Activated gamma-delta T cell treated with Interleukin-2 at 50 U/mL for 16 hours (primary cell): ENCODE measurements at places on chromosomes 16 and 17.

GRCh38 chr17:16371742-16372141 is 9.1 kb upstream of the UBB start:
- DNase-seq: no peak

DNA sequence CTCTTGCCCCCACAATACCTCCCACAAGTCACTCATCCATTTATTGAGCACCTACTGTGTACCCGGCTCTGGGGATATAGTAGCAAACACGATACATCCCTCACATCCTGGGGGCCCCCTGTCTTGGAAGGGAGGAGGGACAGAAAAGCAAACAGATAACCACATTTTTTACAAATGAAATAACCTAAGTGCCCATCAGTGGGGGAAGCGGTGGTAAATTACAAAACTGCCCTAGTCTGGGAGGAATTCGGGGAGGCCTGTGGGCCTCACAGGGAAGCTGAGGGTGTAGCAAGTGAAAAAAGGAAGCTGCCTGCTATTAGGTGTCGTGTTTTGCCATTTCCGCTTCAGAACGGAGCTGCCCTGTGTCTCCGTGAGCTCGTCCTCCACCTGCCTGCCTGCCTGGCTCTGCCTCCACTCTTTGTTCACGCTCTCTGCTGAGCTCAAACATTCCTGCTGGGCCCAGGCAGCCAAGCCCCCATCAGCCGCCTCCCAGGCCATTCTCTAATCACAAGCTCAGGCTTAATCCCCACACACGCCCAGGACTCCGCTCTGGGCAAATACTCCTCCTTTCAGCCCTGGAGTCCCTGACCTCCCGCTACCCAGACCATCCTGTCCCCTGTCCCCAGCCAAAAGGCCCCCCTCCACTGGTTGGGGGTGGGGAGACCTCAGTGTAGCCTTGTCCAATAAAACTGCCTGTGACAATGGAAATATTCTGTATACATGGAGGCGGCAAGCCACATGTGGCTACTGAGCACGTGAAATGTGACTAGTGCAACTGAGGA is 10.2 kb upstream of the SEC14L5 start:
- DNase-seq: no peak

DNA sequence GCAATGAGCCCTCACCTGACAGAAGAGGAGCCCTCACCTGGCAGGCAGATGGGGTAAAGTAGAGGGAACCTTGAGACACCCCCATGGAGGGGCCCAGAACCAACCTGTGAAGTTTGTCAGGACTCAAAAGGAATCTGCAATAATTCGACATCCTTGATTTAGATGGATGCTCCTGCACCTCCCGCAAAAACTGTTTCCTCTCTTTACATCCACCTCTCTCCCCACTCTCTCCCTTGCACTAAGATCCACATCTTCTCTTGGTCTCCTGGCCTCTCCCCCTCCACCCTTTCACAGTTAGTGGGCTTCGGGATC is 34.9 kb upstream of the RBFOX3 start:
- DNase-seq: no peak

DNA sequence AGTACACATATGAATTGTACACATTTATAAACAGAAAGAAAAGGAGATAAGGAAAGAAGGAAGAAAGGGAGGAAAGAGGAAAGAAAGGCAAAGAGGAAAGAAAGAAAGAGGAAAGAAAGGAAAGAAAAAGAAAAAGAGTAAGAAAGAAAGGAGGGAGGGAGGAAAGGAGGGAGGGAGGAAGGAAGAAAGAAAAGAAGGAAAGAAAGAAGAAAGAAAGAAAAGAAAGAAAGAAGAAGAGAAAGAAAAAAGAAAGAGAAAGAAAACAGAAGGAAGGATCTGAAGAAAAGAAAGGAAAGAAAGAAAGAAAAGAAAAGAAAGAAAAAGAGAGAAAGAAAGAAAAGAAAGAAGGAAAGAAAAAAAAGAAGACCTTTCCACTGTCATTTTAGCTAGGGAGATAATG is 571.4 kb upstream of the SALL1 start:
- no peak for DNase-seq

DNA sequence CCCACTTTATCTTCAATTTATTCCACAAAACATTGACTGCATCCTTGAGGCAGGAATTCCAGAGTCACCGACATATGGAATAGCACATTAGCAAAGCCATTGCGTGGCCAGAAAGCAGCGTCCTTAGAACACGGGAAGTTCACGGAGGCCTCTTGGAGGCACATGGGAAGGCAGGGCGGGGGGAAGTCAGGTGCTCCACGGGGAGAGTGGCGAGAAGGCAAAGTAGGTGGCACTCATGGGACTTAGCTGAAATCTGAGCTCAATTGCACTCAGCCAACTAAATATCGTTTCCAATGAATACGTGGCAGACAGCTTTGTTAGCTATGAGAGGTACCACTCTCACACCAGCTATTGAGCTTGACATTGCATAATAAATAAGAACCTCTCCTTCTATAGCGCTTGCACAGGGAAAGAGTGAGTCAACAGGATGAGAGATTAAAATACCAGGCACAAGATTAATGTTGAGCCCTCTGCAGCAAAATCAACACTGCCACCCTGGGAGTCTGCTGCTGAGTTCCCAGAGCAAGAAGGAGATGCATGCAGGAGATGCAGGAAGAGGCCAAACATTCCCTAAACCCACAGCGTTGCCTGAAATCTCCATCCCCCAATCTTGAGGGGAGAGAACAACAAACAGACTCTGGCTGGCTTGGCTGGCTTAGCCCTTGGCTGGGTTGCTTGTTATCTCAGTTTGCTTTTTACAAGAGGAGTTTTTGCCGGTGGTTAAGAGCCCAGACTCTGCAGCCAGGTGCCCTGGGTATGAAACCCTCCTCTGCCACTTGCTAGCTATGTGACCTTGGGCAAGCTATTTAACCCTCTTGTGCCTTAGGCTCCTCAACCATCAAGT is 28.8 kb downstream of the ABCC12 start:
- DNase-seq: no peak
